Right hindlimb (tissue), 1 donor: ENCODE measurements at places on chromosomes 7 and 10.

- DNase-seq: no peak
Observed at GRCh38 chr10:102068216-102068615, 3.1 kb downstream of the HPS6 start.

GRCh38 chr10:59108886-59109288, 67.6 kb upstream of the PHYHIPL start:
- DNase-seq: no peak

DNA sequence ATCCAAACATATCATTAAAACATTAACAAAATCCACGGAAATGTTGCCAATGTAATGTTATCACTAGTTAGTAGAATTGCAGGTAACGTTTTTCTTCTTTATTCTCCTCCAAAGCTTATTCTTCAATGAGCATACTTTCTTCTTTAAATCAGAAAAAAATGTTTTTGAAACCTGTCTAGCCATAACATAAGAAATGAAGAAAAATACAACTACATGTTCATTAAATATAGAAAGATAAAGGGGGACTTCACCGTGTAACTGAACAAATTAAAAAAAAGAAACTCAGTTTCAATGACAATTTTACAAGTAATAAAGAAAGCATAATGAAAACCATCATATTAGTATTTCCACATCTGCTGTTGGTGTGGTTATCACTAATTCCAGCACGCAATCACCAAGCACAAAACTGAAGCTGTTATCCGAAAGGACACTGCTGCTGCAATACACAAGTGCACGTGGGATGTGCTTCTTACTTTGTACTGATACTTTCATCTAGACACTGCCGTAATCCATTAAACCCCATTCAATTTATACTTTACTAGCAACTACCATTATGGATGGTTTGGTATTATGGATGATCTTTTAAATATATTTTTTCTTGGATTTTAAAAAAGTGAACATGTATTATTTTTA, 9.6 kb downstream of the ESYT2 start:
- DNase-seq: no peak

DNA sequence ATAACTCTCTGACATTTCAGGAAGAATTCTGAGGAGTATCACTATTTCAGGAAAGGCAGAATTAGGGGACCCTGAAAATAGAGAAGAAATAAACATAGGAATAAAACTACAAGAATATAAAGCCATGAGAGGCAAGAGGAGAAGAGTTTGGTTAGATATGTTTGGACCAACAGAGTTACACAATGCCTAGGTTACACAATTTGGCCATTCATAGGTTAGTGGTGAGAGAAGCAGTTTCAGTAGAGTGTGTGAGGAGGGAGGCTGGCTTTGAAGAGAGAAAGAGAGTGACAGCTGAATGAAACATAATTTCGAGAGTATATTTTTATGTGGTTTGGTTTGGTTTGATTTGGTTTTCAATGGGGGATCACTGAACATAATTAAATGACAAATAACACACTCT, 783.2 kb upstream of the LRRN3 start:
- DNase-seq: no peak

- DNase-seq: no peak
Observed at GRCh38 chr7:90626013-90626412, 29.9 kb downstream of the CDK14 start.

- DNase-seq: no peak
Observed at GRCh38 chr10:48626986-48627731, 22.3 kb upstream of the ARHGAP22 start.

DNA sequence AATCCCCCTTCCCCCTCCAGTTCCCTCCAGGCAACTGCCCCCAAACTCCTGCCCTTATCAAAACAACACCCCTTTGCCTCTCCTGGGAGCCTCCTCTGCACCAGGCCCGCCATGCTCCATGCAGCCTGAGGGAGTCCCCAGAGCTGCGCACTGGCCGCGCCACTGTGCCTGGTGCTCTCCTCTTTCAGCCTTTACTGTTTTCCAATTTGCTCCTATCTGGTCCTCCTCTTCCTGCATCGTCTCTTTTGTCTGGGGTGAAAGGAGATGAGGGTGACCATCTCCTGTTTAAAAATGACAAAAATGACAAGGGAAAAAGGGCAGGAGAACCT, 165.8 kb upstream of the ADCY1 start:
- DNase-seq: no peak

- no peak for DNase-seq
Observed at GRCh38 chr7:36025190-36025589, 127.9 kb upstream of the EEPD1 start.

DNA sequence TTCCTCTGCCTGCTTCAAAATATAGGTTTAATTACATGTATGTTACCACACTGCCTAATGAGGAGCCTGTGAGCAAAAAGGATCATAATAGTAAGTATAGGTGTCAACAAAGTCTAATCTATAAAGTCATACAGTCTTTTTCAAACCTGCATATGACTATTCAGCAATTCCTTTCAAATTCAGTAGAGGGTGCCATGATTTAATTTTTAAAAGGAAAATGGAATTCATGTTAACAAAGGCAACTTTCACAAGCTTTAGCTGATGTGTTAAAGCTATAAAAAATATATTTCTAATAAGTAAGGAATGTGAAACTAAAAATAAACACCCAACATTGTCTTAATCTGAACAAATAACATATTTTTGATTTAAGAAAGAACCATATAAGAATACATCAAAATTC, 52.1 kb downstream of the MPP7 start:
- DNase-seq: no peak

DNA sequence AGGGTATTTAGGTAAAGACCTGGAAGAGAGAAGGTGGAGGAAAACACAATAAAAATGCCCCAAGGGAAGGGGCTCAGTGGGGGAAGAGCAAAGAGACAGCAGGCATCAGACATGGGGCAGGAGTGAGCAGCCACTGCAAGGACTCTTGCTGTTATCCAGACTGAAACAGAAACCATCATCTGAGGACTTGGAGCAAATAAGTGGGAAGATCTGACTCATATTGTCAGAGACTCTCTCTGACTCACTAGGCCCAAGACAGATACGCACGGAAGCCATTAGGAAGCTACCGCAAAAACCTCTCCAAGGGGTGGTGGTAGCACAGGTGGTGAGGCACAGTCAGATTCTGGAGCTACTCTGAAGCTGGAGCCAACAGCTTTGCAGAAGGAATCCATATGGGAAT, 110.7 kb downstream of the RNF32 start:
- DNase-seq: no peak

GRCh38 chr10:103983367-103983911, 16.5 kb downstream of the SLK start:
- DNase-seq: no peak

DNA sequence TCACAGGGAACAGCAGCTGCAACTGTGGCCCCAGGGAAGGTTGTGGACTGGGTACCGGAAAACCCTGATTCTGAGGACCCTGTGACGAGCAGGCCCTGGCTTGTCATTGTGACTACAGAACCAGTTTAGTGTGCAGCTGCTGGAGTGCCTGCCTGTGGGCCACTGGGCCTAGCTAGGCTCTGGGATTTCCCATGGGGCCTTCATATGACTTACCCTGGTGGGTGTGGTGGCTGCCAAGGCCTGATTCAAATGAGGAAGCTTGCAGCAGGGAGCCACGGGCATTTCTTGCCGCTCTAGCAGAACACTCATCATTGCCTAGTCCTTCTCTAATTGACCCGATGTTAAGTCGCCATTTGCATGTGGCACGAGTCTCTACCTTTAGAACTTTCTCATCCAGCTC, 14.7 kb upstream of the CAMK2G start:
- no peak for DNase-seq

DNA sequence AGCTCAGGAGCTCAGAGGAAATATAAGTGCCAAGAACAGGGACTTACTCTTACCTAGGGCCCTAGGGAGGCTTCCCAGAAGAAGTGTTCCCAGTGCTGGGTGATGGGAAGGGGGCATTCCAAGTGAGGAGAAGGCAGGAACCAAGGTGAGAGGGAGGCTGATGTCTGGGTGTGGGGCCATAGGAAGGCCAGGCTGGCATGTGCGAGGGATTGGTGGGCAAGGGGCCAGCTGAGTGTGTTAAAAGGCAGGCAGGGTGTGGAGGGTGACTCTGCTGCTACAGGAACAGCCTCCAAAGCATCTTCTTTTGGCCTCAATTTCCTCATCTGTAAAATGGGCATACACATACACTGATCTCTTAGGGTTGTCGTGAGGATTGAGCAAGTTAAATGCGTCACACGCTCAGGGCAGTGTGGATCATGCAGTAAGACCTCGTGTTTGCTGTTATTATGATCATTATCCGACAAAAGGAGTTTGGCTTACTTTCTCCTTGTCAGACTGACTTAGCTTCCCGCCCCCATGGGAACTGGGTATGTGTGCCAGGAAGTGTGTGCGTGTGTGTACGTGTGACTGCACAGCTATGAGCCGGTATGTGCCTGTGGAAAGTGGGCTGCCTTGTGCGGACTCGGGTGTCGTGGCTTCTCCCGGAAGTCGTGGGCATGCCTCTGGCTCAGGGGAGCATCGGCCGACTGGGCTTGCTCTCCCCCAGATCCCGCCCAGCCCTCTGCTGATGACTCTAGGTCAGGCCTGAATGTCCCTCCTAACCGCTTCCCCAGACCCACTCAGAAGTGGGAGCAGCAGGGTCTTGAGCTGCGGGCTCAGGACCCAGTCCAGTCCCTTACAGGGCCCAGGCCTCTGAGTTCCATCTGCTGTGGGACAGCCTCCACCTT, 59.6 kb downstream of the NEURL1 start:
- peak; percentile 15 for DNase-seq

DNA sequence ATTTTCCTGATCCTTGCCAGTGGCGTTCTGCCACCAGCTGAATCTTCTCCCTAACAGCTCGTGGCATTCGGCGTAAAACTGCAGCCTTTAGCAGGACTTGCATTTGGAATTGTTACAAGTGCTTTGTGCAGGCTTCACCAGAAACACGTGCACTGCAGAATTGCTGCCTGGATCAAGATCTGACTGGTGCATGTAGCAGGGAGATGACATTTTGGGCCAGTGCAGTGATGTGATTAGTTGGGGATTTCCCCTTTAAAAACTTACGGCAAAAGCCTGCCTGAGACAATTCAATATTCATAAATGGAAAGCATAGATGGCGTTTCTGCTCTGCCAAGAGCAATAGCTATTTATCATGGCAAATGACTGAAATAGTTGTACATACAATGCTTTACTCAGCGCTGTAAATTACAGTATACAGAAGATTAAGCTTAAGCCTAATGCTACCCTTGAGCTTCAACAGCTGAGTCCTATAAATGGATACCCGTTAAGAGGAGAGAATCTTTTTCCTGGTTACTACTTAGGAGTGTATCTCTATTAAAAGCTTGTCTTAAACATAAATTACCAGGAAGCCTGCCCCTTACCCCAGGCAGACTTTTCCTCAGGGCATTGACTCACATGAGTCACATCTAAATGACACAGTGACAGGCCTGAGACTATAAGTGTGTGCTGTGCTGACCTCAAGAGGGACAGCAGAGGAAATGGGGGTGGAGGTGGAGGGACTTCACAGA, 106.3 kb downstream of the ATXN7L1 start:
- DNase-seq: peak; percentile 48
